ENCODE measurements at places on chromosomes 2 and 18. TPM values are rescaled to one million over a fixed set of nuclear protein-coding genes. Genes with fewer than 3 reads are reported as not detected.

Gene LDAH
- 18.3 TPM for total RNA-seq

Gene SP110
- 22.4 TPM for total RNA-seq

Gene LIMS4
- 16.0 TPM for total RNA-seq

Gene SALL3
- 0.06 TPM for total RNA-seq

Gene C1D
- total RNA-seq: 19.9 TPM

Gene LRATD1
- 2.0 TPM for total RNA-seq

Gene PIEZO2
- 8.8 TPM for total RNA-seq

Gene KCNE4
- 10.9 TPM for total RNA-seq

Gene PLCL1
- 11.6 TPM for total RNA-seq

GRCh38 chr2:26086155-26086637, 52.3 kb downstream of the RAB10 start:
- no peaks in the 10 kb centered on the region for H3K36me3 ChIP-seq
- H3K4me3 ChIP-seq: no peak overlapping the region
- H3K27me3 ChIP-seq: no peaks in the 10 kb centered on the region
- H3K27ac ChIP-seq: no peak overlapping the region
- H3K4me1 ChIP-seq: no peaks in the 10 kb centered on the region

DNA sequence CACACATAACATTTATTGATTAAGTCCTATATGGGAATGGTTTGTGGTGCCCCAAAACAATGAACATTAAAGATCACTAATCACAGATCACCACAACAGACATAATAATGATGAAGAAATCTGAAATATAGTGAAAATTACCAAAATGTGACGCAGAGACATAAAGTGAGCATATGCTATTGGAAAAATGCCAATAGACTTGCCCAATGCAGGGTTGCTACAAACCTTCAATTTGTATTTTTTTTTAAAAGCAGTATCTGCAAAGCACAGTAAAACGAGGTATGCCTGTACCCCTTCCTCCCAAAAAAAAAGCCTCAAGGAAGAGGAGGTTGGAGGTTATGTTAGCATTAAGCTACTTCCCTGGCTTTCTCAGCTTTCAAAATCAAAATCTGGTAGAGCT, 131.1 kb downstream of the RBMS1 start:
- no peaks in the 10 kb centered on the region for H3K36me3 ChIP-seq
- no peaks in the 10 kb centered on the region for H3K27me3 ChIP-seq
- no peak overlapping the region for H3K4me3 ChIP-seq
- no peaks in the 10 kb centered on the region for H3K4me1 ChIP-seq
- no peak for DNase-seq

GRCh38 chr2:196538189-196538588, 101.3 kb upstream of the CCDC150 start:
- no peak overlapping the region for H3K4me3 ChIP-seq
- peak overlapping the region; percentile 28 for H3K27ac ChIP-seq
- H3K27me3 ChIP-seq: no peaks in the 10 kb centered on the region
- H3K36me3 ChIP-seq: no peaks in the 10 kb centered on the region

GRCh38 chr2:7728388-7728787, 811.2 kb downstream of the RNF144A start:
- H3K4me1 ChIP-seq: no peaks in the 10 kb centered on the region
- no peaks in the 10 kb centered on the region for H3K36me3 ChIP-seq
- no peaks in the 10 kb centered on the region for H3K27me3 ChIP-seq
- DNase-seq: no peak
- H3K27ac ChIP-seq: no peak overlapping the region
- H3K4me3 ChIP-seq: no peak overlapping the region

- H3K4me3 ChIP-seq: no peak overlapping the region
- no peaks in the 10 kb centered on the region for H3K27me3 ChIP-seq
- no peak overlapping the region for H3K27ac ChIP-seq
- no peaks in the 10 kb centered on the region for H3K4me1 ChIP-seq
These were observed 107.8 kb upstream of the TPO start for GRCh38 chr2:1305342-1306013.

DNA sequence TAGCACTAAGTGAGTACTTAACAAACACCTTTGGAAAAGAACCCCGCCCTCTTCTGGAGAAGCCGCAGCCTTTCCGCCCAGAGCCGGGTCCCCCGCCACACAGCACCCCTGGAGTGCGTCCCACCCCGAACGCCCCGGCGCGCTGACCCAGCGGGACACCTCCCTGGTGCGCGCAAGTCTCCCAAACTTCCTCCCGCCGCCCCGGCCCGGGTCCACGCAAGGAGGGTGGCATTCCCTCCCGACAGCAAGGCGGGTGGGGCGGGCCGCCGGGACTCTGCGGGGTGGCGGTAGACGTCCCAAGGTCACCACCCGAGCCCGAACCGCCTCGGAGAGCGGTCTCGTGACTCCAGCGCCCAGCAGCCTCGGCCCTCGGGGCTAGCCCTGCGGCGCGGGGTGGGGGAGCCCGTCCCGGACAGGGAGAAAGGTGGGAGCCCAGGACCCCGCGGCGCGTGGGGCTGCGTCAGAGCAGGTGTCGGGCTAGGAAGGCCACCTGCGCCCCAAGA, 598 bp downstream of the CCDC93 start:
- H3K4me1 ChIP-seq: no peaks in the 10 kb centered on the region
- peak overlapping the region; percentile 60 for H3K27ac ChIP-seq
- no peaks in the 10 kb centered on the region for H3K27me3 ChIP-seq
- DNase-seq: peak; percentile 80

GRCh38 chr2:180006781-180007579, at the start of gene CWC22:
TSS of gene CWC22 (minus strand) at chr2:180007297. CDS start at chr2:179993341, 13,956 bp downstream.
- peak within 1 kb of the TSS; percentile 47 for H3K27ac ChIP-seq
- peak; percentile 89 for DNase-seq
- no peaks in the 10 kb centered on the region for H3K27me3 ChIP-seq
- no peaks in the 10 kb centered on the region for H3K36me3 ChIP-seq

GRCh38 chr2:200307724-200308545, 1.4 kb downstream of the SPATS2L start:
- no peaks in the 10 kb centered on the region for H3K36me3 ChIP-seq
- DNase-seq: no peak
- peak overlapping the region; percentile 93 for H3K4me3 ChIP-seq
- no peak overlapping the region for H3K27ac ChIP-seq
- H3K27me3 ChIP-seq: no peaks in the 10 kb centered on the region

GRCh38 chr18:4093676-4094075, 361.4 kb downstream of the DLGAP1 start:
- no peak for DNase-seq
- H3K4me1 ChIP-seq: no peaks in the 10 kb centered on the region
- no peaks in the 10 kb centered on the region for H3K36me3 ChIP-seq

GRCh38 chr2:32832821-32833220, 113.9 kb upstream of the LTBP1 start:
- H3K4me3 ChIP-seq: no peak overlapping the region
- H3K36me3 ChIP-seq: no peaks in the 10 kb centered on the region
- no peaks in the 10 kb centered on the region for H3K27me3 ChIP-seq
- DNase-seq: no peak

GRCh38 chr2:38191516-38191915, 115.6 kb upstream of the CYP1B1 start:
- no peaks in the 10 kb centered on the region for H3K36me3 ChIP-seq
- H3K27ac ChIP-seq: no peak overlapping the region
- H3K4me1 ChIP-seq: peaks cover 2% of the 10 kb centered on the region
- no peak for DNase-seq
- H3K27me3 ChIP-seq: no peaks in the 10 kb centered on the region
- no peak overlapping the region for H3K4me3 ChIP-seq

DNA sequence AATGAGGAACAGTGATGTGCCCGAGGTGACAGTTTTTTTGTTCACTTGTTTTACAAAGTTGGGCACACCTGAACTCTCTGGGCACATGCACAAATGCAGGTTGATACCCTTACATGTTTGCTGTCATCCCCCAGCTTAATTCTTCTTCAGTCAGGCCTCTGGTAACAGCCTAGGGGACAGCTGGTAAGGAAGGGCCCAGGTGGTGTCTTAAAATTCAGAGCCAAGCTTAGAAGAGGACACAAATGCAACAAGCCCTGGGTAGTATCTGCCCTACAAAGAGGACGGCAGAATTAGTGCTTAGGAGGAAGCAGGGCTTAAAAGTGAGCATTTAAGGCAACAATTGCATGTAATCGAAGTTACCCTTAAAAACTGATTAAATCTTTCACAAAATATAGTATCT, 171.9 kb upstream of the ACAA2 start:
- peaks cover 2% of the 10 kb centered on the region for H3K36me3 ChIP-seq
- no peaks in the 10 kb centered on the region for H3K4me1 ChIP-seq
- no peak overlapping the region for H3K27ac ChIP-seq
- DNase-seq: no peak
- H3K27me3 ChIP-seq: no peaks in the 10 kb centered on the region
- H3K4me3 ChIP-seq: no peak overlapping the region

DNA sequence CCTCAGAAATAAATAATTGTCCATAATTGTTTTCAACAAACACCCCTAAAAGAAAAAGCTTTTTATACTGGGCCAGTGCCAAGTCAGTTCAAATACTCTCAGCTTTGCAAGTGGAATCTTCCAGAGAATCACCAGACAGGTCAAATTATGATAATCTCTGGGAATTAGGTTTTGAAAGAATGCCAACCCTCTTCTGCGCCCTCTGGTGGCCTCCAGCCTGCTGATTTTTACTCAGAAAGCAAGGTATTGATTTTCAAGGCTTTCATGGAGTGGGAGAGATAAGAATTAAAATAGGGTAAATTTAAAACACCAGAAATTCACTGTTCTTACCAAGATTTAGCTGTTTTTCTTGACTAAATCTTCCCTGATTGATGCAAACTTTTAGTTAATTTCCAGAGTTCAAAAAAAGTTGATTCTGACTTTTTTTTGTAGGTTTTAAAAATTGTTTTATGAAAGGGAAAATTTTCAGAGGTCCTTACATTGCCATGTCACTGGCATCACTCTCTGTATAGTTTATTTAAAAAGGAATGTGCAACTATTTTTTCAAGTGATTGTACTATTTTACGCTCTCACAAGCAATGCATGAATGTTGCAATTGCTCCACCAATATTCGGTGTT, 282.9 kb upstream of the TNP1 start:
- no peaks in the 10 kb centered on the region for H3K36me3 ChIP-seq
- no peak for DNase-seq
- H3K4me3 ChIP-seq: no peak overlapping the region
- no peak overlapping the region for H3K27ac ChIP-seq
- no peaks in the 10 kb centered on the region for H3K27me3 ChIP-seq

DNA sequence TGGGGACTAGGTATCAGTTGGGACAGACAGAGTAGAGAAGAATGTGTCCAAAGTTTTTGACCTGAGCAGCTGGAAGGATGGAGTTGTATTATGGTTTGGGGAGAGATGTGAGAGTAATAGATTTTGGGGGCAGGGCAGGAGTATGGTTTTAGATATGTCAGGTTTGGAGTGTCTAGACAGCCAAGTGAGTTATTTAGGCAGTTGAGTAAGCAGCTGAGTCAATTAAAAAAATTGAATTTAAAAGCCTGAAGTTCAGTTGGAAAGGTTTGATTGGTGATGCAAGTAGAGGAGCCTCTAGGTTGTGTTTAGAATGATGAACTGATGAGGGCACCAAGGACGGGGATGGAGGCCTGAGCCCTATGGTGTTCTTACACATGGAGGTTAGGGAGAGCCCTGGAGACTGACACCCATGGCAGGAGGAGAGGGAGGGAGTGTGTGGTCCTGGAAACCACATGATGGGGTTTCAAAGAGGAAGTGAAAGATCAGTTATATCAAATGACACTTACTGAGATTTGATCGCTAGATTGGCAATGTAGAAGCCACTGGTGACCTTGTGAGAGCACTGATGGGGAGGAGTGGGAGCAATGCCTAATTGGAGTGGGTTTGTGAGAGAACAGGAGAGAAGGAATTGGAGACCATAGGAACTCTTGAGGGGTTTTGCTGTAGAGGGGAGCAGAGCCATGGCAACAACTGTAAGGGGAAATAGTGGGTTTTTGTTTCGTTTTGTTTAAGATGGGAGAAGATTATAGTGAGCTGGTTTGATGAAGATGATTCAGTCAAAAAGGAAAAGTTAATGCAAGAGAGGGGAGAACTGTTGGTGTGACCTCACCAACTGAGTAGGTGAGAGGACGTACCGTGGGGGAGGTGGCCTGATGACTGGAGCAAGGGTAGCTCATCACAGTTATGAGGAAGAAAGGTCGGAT, 10.3 kb downstream of the ITGA6 start:
- no peak overlapping the region for H3K27ac ChIP-seq
- H3K36me3 ChIP-seq: no peaks in the 10 kb centered on the region
- H3K27me3 ChIP-seq: no peaks in the 10 kb centered on the region
- H3K4me3 ChIP-seq: no peak overlapping the region
- no peaks in the 10 kb centered on the region for H3K4me1 ChIP-seq

DNA sequence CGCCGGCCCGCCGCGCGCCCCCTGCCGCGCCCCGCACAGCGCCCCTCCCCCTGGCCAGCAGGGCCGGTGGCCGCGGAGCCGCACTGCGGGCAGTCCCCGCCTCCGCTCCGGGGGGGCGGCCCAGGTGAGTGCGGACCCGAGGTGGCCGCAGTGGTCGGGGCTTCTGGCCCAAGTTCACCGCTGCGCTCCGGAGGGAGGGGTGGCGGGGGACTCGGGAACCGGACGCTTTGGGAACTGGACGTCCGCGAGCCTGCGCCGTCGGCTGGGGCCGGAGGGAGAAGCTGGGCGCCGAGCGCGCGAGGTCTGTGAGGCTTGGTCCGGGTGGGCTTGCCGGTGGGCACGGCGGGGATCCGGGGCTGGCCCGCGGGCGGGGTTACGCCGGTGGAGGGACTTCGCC, 591 bp upstream of the LDLRAD4 start:
- H3K36me3 ChIP-seq: no peaks in the 10 kb centered on the region
- no peaks in the 10 kb centered on the region for H3K27me3 ChIP-seq
- peak overlapping the region; percentile 68 for H3K27ac ChIP-seq
- H3K4me1 ChIP-seq: peaks cover 3% of the 10 kb centered on the region
- DNase-seq: peak; percentile 88

DNA sequence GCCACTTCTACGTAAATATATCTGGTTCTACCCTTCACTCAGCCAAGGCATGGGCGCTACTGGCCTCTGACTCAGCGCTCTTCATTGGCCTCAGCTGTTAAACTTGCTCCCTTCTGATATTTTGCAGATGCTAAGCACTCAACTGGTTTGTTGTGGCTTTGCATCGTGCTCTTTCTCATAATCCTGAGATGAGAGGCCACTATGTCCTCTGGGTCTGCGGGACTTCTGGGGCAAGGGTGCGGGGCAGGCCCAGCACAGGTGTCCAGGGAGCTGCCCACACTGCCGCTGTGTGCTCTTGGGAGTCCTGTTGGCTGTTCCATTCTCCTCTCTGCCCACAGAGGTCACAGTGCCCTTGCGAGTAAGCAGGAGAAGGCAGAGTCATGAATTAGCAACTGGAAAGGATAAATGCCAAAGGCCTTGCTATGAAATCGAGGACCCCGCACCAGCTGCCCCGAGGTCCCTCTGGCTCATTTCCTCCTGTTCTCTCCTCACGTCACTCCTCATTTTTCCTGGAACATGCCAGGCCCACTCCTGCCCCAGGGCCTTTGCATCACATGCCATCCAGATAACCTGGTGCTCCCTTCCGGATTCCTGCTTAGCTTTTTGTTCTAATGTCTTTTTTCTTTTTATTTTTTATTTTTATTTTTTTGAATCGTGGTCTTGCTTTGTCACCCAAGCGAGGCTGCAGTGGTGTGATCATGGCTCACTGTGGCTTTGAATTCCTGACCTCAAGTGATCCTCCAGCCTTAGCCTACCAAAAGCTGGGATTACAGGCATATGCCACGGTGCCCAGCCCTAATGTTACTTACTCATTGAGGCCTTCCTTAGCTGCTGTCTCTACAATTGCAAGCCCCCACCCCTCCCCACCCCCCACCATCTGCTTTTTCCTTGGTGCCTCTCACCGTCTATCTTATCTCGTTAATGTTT, 34.9 kb upstream of the MAT2A start:
- H3K4me1 ChIP-seq: peaks cover 3% of the 10 kb centered on the region
- no peaks in the 10 kb centered on the region for H3K27me3 ChIP-seq
- no peak overlapping the region for H3K4me3 ChIP-seq
- H3K27ac ChIP-seq: no peak overlapping the region
- no peak for DNase-seq

GRCh38 chr2:238260883-238261282, 21.0 kb upstream of the HES6 start:
- peaks cover 3% of the 10 kb centered on the region for H3K36me3 ChIP-seq
- no peaks in the 10 kb centered on the region for H3K4me1 ChIP-seq
- DNase-seq: peak; percentile 44
- H3K27me3 ChIP-seq: no peaks in the 10 kb centered on the region

Measured in aorta (tissue), 5 donors.